ENCODE measurements at places on chromosomes 12 and 14. TPM values are rescaled to one million over a fixed set of nuclear protein-coding genes. Genes with fewer than 3 reads are reported as not detected.

DNA sequence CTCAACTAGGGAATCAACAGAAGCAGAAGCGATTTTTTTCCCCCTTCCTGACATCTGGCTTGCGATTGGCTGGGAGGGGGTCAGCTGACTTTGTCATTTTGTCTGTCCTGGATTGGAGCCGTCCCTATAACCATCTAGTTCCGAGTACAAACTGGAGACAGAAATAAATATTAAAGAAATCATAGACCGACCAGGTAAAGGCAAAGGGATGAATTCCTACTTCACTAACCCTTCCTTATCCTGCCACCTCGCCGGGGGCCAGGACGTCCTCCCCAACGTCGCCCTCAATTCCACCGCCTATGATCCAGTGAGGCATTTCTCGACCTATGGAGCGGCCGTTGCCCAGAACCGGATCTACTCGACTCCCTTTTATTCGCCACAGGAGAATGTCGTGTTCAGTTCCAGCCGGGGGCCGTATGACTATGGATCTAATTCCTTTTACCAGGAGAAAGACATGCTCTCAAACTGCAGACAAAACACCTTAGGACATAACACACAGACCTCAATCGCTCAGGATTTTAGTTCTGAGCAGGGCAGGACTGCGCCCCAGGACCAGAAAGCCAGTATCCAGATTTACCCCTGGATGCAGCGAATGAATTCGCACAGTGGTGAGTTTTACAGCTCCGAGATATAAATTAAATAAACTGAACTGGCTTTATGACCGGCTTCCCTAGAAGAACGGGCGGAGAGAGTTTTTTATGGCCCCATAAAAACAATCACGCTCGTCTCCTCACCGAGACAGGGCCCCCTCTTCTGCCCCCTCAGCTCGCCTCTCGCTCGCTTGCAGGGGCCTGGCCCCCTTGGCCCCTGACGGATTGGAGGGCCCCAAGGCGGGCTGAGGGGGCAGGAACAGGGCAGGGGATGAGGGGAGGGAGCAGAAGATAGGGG, at the start of gene HOXC6:
Gene HOXC6, plus strand, starts transcription at position 127 of the 888 bp plus-strand sequence. Its CDS starts 82 bp downstream, at position 209.
- DNase-seq: no peak

- no peak for DNase-seq
These were observed at the start of gene KRT7 for GRCh38 chr12:52232674-52233461. Gene KRT7, plus strand, starts transcription at chr12:52233243. Its CDS starts 54 bp downstream, at chr12:52233297.

- no peak for DNase-seq
These were observed 10.9 kb downstream of the ATP6V0A2 start for GRCh38 chr12:123723011-123723410.

DNA sequence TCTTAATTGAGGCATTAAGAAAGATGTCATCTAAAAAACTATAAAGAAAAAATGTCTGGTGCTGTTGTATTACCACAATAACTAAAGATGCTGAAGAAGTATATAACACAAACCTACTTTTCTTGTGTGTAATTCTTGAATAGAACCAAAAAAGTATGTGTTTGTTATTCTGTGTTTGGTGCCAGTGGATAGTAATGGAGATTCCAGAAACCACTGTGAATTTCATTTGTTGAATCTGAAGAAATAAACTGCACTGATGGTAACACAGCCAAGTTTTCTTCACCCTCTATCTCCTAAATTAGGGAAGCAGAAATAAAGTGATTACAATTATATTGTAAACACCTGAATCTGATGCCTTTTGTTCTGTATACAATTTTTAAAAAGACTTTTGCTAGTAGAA, 13.1 kb upstream of the KERA start:
- DNase-seq: no peak

- peak; percentile 45 for DNase-seq
These were observed 2.3 kb downstream of the ACRBP start for GRCh38 chr12:6644903-6645302.

- DNase-seq: no peak
These were observed 5.5 kb upstream of the GPR132 start for GRCh38 chr14:105070760-105071137.

- no peak for DNase-seq
These were observed 315.9 kb downstream of the BMP4 start for GRCh38 chr14:53640695-53641094.

DNA sequence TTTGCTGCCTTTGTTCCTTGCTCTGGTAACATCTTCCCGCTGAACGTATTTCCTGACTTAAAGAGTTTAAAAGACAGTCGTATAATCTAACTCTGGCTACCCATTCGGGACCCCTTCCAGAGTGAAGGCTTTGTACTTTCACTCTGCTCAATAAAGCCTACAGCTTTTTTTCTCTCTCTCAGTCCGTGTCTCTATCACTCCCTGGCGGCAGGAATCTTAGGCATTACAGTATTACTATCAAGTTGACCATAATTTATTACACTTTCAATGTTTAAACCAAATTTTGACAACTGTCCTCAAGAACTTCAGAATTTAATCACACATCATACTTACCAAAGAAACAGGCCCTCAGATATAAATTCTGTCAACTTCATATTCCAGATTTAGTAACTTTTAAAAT, 967.9 kb downstream of the FSCB start:
- no peak for DNase-seq

DNA sequence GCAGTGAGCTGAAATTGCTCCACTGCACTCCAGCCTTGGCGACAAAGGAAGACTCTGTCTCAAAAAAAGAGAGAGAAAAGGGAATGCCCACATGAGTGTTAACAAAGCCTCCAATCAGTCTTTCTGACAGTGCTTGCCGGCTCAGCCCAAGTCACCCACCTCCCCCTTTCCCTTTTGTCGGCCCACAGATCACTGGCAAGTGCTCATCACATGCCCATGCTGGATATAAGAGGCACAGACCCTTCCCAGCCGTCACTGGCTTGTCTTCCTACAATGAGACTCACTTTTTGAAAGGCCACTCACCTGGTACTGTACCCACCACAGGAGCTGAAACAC, 70.8 kb downstream of the CCDC88C start:
- DNase-seq: no peak

- DNase-seq: peak; percentile 40
These were observed 3.0 kb downstream of the ARG2 start for GRCh38 chr14:67622675-67623074.

GRCh38 chr12:39077226-39077625, 171.8 kb upstream of the CPNE8 start:
- DNase-seq: no peak

GRCh38 chr14:85280074-85280473, 249.9 kb upstream of the FLRT2 start:
- DNase-seq: no peak

The RASSF9 gene
- total RNA-seq: 0.42 TPM

The CMKLR1 gene
- 3.2 TPM for total RNA-seq

DNA sequence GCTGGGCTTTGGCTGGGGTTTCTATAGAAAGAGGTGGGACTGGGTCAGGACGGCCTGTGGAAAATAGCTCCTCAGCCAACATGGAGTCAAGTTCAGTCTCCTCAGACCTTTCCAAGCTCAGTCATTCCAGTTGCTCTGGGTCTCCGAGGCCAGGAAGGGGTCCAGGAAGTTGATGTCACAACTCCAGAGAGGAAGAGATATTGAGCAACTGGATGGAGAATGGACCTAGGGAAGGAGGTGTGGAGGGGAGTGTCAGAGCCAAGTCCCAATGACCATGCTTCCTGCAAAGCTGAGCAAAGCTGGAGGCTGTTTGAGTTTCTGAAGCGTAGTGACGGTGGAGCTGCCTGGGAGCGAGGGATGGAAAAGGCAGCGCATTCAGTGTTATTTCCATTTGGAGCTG, 86.1 kb downstream of the SLC24A4 start:
- DNase-seq: no peak

The C1RL gene
- 14.4 TPM for total RNA-seq

DNA sequence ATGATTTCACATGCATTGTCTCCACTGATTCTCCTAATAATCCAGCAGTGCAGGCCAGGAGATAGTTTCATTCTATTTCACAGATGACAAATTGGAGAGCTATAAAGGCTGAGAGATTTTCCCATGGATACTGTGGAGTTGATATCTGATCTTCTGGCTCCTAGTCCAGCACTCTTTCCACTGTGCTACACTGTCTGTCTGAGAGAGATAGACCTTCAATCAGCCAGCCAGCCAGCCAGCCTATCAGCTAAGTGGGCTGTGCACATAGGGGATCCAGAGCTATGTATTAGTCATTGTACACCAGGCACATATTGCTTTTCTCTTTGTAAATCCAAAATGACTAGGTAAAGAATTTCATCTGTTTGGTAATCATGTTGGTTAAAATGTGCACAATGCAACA, 91.8 kb upstream of the ATP2B1 start:
- no peak for DNase-seq

DNA sequence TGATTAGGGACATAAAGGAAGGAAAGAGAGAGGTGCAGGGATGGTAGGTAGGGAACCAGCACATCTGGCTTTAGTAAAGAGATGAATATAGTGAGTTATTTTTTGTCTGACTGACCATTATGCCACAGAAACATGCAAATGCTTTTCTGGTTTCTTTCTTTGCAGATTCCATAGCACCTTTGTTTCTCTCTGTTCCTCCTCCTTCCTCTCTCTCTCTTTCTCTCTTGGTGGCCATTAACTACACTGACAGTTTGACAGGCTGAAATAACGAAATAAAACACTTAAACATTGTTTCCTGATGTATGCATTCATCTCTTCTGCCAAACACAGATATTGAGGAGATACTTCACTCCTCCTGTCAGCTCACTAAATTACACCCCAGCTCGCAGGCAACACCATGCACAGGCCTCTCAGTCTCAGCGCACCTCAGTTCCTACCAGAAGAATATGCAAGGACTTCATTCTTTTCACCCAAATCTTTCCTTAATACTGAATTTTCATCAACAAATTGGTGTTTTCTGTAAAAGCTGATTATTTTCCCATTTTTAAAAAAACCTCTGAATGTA, 406.9 kb upstream of the SOX5 start:
- no peak for DNase-seq

DNA sequence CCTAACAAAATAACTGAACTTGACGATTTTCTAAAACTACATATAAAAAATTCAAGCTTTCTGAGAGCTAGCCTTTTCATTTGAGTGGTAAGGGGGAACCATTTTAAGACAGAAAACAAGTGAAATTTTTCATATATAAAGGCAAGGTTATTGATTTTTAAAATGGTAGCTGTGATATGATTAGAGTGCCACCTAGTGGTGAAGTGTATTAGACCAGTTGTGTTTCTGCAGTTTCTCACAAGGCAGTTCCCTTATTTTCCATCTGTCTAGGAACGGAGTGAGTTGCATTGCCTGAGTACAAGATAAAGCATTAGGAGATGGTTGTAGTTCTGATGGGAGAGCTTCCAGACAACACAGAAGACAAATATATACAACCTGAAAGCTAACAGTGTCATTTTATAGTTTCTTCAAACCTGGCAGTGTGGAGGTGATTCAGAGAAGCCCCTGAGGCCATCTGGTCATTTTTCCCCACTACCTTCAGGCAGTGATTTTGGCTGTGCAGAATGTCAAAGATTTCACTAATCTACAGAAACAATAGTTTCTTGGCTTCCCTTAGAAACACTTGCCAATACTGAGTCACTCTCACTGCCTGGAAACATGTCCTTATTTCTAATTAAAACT, 180.8 kb downstream of the C12orf50 start:
- no peak for DNase-seq

The KRT85 gene
- total RNA-seq: not detected

DNA sequence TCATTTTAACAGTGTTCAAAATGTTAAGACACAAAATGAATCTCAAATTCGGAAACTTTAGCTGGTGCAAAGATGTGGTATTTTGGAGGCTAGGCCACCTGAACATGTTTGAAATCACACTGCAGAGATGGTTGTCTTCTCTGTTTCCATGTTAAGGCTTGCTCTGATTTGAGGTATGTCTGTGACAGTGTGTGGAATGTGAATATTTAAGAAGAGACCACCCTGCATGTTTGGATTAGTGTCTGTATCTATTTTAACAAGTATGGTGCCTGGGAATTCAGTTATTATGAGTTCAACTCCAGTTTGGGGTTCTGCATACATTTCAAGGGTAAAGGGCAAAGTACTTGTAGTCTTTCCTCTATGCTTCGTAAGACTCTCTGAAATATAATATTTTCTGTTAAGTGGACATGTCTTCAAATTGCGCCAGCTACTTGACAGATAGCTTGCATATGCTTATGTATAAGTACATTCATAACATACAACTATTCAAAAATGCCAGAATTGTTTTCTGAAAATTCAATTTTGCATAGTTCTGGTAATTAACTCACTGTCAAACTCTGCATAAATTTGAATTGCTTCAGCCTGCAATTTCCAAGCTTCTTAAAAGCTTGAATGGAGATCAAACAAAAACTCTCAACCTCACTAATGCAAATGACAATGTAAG, 424.0 kb downstream of the ADAMTS20 start:
- DNase-seq: no peak

DNA sequence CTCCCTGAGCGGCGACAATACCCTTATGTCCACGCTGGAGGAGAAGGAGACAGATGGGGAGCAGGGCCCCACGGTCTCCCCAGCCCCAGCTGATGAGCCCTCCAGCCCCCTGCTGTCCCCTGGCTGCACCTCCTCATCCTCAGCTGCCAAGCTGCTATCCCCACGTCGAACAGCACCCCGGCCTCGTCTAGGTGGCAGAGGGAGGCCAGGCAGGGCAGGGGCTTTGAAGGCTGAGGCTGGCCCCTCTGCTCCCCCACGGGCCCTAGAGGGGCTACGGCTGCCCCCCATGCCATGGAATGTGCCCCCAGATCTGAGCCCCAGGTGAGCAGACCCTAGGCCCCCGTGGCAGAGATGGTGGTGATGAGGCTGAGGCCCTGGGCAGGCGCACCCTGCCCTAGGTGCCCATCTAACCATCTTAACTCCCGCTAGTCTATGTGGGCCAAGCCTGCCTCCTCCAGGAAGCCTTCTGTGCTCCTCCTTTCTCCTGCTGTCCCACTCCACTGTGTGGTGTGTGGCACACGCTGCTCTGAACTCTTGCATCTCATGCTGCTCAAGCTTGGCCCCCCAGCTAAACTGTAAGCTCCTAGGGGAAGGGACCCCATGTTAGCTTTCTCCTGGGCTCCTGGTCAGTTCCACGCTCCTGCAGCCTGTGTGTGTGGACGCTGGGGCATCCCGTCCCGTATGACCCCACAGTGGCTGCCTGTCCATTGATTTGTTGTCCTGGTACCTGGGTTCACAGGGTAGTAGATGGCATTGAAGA, 12.1 kb downstream of the MCRS1 start:
- no peak for DNase-seq

The SRGAP1 gene
- 12.1 TPM for total RNA-seq

- no peak for DNase-seq
These were observed 10.9 kb upstream of the HVCN1 start for GRCh38 chr12:110699591-110700445.

Data from dorsolateral prefrontal cortex (tissue), 122 donors.